ENCODE measurements at places on chromosomes 1 and 21.
A peak's percentile ranks its signal among the peaks of the same experiment; 100 is the strongest.

DNA sequence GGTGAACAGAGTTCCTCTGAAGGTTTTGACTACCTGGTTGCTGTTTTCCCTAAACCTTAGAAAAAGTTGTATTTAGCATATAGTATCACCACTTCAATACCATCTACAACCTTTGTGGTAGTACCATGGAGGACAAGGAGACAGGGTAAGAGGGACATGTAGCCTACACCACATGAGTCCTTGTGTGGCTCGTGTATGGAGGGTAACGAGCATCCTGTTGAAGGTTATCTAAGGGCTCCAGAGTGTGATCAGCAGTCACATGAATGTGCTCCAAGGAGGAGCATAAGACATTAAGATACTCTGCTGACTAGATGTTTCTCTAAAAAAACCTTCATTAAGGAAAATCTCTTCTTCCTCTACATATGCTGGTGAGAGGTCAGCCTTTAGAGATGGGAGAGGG, 67.3 kb downstream of the VCAM1 start:
- no peak for DNase-seq

GRCh38 chr1:108512239-108513043, 47.5 kb upstream of the EEIG2 start:
- no peak for DNase-seq

DNA sequence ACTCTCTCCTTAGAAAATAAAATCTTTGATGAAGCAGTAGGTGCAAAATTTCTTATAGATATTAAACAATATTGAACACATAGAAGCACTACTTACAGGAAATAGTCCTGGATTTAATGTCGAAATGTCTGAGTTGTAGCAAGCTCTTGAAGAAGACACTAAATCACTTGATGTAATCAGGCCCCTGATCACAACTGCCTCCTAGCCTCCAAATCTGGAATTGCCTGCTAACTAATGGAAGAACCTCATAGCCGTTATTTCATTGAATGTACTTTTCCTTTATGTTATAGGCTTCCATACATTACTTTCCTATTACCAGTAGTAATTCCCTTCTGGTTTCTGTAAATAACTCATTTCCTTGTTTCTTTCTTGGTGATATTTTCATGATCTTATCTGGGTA, 675.7 kb upstream of the CHRM3 start:
- DNase-seq: no peak

DNA sequence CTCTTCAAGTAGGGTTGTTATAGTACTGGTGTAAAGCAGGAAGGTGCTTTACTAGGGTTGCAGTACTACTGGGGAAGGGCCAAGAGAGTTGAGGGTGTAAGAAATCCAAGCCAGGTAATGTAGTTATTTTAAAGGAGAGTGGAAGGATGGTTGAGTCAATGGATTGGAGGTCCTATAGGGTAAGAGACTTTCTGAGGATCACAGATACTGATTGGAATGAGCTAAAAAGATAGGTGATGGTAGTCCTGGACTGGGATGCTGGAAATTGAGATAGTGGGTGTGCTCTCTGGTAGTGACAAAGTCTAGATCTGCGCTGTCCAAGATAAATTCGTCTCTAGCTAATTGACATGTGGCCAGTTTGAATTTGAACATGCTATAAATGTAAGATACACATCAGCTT, 7.0 kb downstream of the TXLNA start:
- no peak for DNase-seq

DNA sequence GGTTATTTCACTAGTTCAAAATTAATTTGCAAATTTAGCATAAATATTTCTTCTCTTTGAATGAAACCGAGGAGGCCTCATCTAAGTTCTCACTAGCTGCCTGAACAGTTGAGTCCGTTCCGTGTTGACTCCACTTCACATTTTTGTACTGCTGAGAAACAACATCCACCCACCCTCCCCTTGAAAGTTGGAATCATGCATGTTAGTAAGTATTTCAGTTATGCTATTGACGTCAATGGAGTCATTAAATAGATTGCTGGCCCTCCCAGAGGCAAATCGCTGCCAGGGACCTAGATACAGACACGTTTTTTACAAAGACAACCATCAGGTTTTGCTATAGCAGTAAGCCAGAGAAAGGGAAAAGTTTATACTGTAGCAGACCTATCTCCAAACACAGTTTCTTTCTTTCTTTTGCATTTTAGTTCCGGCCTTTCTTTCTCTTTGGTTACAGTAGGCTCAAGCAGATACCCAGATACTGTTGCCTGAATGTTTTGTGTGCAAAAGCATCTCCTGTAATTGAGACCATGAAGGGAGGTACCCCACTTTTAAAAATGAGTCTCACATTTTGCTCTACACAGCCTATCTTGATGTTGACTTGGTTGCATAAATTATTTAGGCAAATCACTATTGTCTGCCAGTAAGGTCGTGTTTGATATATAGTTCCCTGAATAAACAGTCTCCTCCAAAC, 262.6 kb upstream of the SGIP1 start:
- peak; percentile 99 for DNase-seq

DNA sequence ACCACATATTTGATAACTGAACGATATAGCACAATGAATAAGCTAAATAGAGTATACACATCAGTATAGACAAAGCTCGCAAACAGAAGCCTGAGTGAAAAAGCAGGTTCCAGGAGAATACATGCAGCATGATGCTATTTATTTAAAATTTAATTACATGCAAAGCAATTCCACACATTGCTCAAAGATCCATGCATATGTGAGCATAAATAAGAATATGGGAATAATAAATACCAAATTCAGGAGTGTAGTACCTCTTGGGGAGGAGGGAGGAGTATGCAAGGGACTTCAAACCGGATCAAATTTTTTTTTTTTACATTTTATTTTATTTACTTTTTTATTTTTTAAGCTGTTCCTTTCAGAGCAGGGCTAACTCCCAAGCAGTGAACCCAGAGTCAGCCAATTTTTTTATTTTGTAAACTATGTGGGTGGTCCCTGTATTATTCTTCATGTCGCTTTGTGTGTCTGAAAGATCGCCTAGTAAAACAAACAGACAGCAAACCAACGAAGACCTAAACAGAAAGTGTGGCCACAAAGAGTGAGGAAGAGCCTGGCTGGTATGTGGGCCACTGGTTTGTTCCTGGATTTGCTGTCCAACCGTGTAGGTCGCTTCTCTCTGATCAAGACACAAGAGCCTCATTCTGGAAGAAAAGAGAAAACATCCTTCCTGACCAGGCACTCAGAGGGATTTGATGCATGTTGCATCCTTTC, 4.2 kb upstream of the SHISAL2A start:
- no peak for DNase-seq

DNA sequence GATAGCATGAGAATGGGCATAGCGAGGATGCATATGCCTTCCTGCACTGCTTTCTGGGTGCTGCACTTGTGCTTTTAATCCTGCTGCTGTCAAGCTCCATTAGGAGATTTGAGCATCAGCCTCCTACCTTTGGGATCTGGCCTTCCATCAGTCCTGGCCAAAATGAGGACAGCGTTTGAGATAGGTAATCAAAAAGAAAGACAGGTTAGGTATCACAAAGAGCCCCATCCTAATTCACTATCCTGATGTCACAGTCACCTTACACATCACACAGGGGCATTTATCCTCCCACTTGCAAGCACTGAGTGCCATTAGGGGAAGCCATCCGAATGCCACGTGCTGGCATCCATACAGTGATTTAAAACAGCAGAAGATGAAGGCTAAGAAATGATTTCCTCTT, 13.2 kb upstream of the FAM163A start:
- DNase-seq: no peak

GRCh38 chr1:228346731-228347130, 59.9 kb downstream of the TRIM11 start:
- no peak for DNase-seq

DNA sequence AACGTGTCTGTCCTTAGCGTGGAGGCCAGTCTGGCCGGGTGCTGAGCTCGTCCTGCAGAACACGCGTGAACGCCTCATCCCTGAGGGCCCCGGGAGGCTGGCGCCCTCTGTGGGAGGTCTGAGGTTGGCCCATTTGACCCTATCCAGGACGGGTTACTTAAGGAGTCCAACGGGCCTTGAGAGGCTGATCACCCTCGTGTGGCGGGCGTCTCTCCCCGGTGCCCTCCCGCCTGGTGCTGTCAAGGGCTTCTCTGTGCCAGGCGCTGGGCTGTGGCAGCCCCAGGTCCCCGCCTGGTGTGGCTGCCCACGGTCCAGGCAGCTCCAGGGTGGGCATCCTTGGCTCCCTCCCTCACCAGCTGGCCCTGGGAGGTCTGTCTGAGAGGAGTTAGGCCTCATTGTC, 9.7 kb downstream of the SKI start:
- DNase-seq: no peak

DNA sequence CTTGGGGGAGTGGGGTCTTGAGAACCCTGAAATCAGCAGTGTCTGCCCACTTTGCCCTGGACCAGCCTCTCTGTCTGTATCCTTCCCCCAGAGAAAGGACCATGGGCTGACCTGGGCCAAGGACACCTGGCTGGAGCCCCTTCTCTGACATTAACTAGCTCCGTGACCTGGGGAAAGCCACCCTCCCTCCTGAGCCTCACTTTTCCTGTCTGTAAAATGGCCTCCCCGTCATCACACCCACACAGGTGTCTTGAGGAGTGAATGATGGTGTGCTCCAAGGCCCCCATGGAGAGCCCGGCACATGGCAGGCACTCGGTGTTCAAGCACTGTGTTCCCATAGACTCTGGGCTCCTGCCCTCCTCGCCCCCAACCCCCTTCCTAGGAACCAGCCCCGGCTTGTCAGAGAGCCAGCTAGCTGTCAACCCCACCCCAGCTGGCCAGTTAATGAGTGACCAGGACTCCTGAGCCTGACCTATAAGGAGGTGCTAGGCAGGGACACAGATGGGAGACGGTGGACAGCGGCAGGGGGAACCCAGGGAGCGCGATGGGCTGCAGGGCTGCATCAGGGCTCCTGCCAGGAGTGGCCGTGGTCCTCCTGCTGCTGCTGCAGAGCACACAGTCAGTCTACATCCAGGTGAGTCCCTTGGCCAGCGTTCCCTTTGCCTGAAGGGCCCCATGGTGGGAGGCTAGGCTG, at the start of gene GUCA2B:
TSS of gene GUCA2B (plus strand) at position 504 of the 694 bp plus-strand sequence. CDS start at position 545, 41 bp downstream.
- DNase-seq: no peak

GRCh38 chr1:99305626-99306025, 41.3 kb downstream of the PLPPR4 start:
- peak; percentile 17 for DNase-seq

DNA sequence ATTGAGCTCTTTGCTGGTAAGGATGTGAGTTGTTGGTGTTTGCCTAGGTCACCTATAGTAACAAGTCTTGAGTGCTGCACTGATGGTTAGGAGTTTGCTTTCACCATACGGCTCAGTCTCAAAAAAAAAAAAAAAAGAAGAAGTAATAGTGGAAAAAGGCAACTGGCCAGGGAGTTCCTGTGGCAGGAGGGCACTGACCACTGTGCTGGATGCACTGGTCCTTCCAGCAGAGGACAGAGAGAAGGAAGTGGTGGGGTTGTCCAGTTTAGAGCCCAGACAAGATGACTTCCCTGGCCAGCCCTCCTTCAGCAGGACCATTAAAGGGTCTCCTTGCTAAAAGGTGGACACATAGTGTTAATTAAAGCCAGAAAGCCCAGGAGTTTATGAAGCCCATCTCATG, 11.9 kb upstream of the PTCH2 start:
- no peak for DNase-seq

GRCh38 chr1:231625975-231626534, 535 bp upstream of the DISC1 start:
- no peak for DNase-seq

- DNase-seq: no peak
These were observed at the start of gene OPRD1 for GRCh38 chr1:28811766-28812668. Gene OPRD1 (plus strand): TSS chr1:28812170. CDS start chr1:28812384, 214 bp downstream.

DNA sequence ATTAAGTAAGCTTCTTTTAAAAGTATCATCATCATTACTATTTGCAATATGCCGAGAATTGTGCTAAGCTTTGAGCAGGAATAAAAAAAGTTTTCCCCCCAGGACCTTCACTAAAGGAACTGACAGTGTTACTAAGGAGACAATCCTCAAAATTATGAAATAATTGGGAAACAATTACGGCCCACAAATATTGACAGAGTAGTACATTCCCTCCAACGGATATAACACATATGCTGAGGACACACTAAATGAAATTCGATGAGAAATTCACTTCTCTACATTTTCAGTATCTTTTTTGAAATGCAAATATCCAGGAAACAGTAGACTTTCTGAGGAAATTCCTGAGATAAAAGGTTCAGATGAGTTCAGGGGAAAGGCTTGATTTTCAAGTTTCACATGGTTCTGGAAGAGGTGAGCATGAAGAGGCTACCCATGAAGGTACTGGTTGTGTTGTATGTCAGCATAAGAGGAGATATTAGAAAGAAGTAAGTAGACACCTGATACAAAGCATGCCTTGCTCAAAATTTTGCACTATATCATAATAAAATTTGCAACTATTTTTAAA, 171.2 kb upstream of the NR5A2 start:
- DNase-seq: no peak

DNA sequence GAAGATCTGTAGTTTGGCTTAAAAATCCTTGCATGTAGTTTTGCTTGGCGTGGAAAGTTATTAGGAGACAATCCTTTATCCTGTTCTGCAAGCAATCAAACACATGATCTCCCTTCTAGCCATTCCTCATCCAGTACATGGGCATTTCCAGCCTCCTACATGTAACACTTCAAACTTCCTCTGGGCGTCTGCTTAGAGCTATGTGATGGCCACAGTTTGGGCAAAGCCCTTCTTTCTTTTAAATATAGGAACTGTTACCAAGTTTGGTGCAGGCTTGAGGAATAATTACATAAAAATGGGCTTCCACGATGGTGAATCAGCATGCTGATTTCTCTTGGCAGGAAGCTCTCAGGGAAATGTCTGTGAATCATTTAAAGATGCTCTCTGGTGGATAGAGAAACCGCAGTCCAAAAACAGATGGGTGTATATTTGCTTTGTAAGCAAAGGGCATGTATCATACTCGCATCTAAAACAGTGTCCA, 176.9 kb upstream of the FMN2 start:
- DNase-seq: peak; percentile 86

DNA sequence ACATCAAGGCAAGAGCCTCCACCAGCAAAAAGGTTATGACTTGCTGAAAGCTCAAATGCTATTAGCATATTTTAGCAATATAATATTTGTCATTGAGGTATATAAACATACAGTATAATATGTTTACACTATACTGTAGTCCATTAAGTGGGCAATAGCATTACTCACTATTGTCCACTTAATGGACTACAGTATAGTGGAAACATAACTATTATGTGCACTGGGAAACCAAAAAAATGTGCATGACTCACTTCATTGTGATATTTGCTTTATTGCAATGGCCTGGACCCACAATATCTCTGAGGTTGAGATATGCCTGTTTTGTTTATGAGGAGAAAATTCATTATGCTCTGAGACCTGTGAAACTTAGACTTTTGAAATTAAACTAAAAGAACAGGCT, 300.0 kb downstream of the BARHL2 start:
- DNase-seq: no peak

- DNase-seq: no peak
These were observed 2.2 kb upstream of the USP24 start for GRCh38 chr1:55217226-55217986.

- no peak for DNase-seq
These were observed 79.6 kb downstream of the PROX1 start for GRCh38 chr1:214067397-214067796.

GRCh38 chr1:239858529-239858928, 233.2 kb upstream of the FMN2 start:
- no peak for DNase-seq

Measured in AG04449 (cell line).